ENCODE measurements at places on chromosomes 2 and 18. TPM values are rescaled to one million over a fixed set of nuclear protein-coding genes. Genes with fewer than 3 reads are reported as not detected.

Gene UGT1A3
- 0.16 TPM for total RNA-seq

Gene MPPE1
- total RNA-seq, result 30.1 TPM

Gene CCDC68
- total RNA-seq, result 2.4 TPM

Gene ZSWIM2
- total RNA-seq, result not detected

DNA sequence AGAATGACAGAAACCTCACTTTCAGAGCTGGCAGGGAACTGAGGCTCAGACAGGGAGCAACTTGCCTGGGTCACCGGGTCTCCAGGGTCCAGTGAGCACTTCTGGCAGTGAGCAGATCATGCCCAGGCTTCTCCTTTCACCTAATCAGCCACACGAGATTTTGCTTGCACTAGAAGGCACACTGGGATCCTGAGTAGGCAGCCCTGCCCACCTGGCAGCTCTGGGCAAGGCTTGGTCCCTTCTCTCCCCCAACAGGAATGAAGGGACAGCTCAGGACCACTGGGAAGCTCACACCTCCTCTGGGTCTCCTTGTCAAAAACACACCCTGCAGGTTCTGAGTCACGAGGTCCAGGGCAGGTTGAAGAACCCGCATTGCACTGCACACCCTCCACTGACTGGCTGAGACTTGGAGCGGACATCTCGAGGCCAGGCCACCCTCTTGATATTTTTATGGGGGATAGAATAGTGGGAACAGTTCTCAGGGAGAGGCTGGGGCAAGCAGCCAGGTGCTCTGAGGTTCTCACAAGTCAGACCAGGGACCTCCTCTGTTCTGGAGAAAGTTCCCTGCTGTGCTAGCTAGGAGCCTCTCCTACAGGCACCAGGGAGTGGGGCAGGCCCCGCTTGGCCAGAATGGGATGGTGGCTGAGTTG, 5.7 kb downstream of the MAL start:
- H3K4me1 ChIP-seq, result peaks cover 2% of the 10 kb centered on the region
- no peak overlapping the region for H3K27ac ChIP-seq
- DNase-seq, result no peak
- no peaks in the 10 kb centered on the region for H3K36me3 ChIP-seq
- H3K4me3 ChIP-seq, result no peak overlapping the region

- H3K27me3 ChIP-seq, result no peaks in the 10 kb centered on the region
- no peaks in the 10 kb centered on the region for H3K4me1 ChIP-seq
- no peaks in the 10 kb centered on the region for H3K36me3 ChIP-seq
- no peak overlapping the region for H3K27ac ChIP-seq
Observed at GRCh38 chr2:113060396-113060795, 1.4 kb downstream of the IL36RN start.

GRCh38 chr2:11771971-11772615, 25.7 kb downstream of the LPIN1 start:
- no peak overlapping the region for H3K27ac ChIP-seq
- no peak overlapping the region for H3K4me3 ChIP-seq
- H3K36me3 ChIP-seq, result peaks cover 71% of the 10 kb centered on the region
- no peak for DNase-seq

- H3K36me3 ChIP-seq, result no peaks in the 10 kb centered on the region
- H3K27me3 ChIP-seq, result no peaks in the 10 kb centered on the region
- no peak overlapping the region for H3K27ac ChIP-seq
- DNase-seq, result no peak
- no peaks in the 10 kb centered on the region for H3K4me1 ChIP-seq
Observed at GRCh38 chr2:138123741-138124140, 159.5 kb downstream of the HNMT start.

GRCh38 chr2:221293949-221294742, 278.0 kb downstream of the EPHA4 start:
- no peaks in the 10 kb centered on the region for H3K36me3 ChIP-seq
- no peak overlapping the region for H3K27ac ChIP-seq
- DNase-seq, result no peak
- no peaks in the 10 kb centered on the region for H3K4me1 ChIP-seq
- H3K4me3 ChIP-seq, result no peak overlapping the region
- no peaks in the 10 kb centered on the region for H3K27me3 ChIP-seq

DNA sequence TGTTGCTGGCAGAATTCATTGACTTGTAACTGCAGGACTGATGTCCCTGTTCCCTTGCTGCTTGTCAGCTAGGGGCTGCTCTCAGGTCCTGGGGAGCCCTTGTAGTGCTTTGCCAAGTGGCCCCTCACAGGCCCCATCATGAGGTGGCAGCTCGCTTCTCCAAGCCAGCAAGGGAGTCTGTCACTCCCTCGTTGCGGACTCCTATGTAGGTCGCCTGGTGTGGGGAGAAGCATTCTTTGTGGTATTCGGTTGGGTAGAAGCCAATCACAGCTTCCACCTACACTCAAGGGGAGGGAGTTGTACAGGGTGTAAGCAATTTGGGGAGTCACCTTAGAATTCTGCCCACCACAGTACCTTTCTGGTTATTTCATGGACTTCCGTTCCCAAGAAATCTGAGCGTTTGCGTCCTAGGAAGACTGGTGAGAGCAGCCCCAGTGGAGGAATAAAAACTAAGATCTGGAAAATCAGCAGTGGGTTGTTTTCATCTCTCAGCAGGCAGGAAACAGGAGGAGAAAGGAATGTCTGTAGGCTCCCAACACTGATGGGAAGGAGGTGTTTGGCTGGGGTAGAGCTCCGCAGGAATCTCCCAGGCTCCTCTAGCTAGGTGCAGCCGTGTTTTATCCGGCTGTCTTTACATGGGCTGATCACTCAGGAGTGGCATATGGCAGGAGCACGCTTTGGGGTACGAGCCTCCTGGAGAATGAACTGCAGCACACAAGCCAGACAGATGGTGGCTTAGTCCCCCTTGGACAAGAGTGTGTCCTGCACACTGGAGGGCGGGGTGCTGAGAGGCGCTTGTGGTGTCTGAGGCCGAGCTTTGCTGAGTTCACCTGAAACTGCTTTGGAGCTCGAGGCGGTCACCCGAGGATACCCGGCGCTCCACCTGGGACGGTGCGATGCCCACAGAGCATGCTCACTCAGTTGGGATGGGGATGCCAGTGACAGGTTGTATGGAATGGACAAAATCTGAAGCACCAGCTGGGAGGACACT, 58.3 kb downstream of the LDLRAD4 start:
- no peaks in the 10 kb centered on the region for H3K36me3 ChIP-seq
- H3K27ac ChIP-seq, result no peak overlapping the region
- DNase-seq, result no peak
- no peaks in the 10 kb centered on the region for H3K4me1 ChIP-seq

DNA sequence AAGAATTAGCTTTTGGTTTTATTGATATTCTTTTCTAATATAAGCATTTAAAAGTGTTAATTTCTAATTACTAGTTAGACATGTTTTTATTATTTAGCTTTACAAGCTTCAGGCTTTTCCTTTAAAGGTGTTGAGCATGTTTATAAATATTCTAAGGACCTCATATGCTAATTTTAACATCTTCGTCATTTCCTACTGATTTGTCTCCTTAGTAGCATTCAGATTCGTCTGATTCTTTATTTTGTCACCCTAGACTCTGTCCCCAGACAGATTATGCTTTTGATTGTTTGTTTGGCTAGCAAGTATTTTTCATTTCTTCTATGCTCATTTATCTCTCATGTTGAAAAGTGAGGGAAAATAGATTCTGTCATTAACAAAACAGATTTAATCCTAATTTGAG, 51.7 kb downstream of the EIF5B start:
- no peaks in the 10 kb centered on the region for H3K27me3 ChIP-seq
- H3K27ac ChIP-seq, result peak overlapping the region; percentile 60
- no peak overlapping the region for H3K4me3 ChIP-seq
- H3K4me1 ChIP-seq, result peaks cover 16% of the 10 kb centered on the region

- H3K4me3 ChIP-seq, result no peak overlapping the region
- H3K4me1 ChIP-seq, result no peaks in the 10 kb centered on the region
- no peak for DNase-seq
Observed at GRCh38 chr2:67783026-67783425, 279.8 kb downstream of the C1D start.

GRCh38 chr18:3075491-3075890, 62.5 kb upstream of the LPIN2 start:
- DNase-seq, result no peak
- H3K4me3 ChIP-seq, result no peak overlapping the region
- no peak overlapping the region for H3K27ac ChIP-seq
- no peaks in the 10 kb centered on the region for H3K4me1 ChIP-seq

DNA sequence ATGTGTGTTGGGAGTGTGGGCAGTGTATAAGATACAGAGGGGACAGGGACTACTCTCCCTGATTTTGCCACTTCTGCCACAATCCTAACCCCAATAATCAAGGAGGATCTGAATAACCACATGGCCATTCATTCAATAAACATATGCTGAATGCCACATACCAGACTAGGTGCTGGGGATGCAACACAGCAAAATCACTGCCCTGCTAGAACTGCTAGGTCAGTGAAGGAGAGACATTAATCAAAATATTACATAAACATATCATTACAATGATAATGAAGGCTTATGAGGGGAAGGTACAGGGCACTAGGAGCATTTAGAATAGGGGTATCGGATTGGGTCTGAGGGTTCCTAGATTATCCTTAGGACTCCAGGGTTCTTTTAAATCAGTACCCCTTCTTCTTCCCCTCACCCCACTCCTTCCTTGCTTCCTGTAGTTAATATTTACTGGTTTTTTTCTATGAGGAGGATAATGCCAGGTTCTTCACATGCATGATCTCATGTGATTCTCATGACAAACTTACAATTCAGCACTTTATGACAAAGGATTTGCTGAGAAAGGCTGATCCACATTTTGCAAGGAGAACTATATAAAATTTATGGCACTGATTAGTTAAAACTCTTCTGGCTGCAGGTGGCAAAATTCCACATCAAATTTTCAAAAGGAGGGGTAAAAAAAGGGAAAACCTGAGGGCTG, 56.4 kb upstream of the PCBP1 start:
- H3K4me3 ChIP-seq, result no peak overlapping the region
- no peak for DNase-seq
- H3K27ac ChIP-seq, result peak overlapping the region; percentile 68
- peaks cover 31% of the 10 kb centered on the region for H3K4me1 ChIP-seq

- peaks cover 43% of the 10 kb centered on the region for H3K36me3 ChIP-seq
- peak overlapping the region; percentile 78 for H3K27ac ChIP-seq
- H3K27me3 ChIP-seq, result no peaks in the 10 kb centered on the region
- peak overlapping the region; percentile 89 for H3K4me3 ChIP-seq
- DNase-seq, result no peak
- H3K4me1 ChIP-seq, result peaks cover 51% of the 10 kb centered on the region
Observed at GRCh38 chr2:218271487-218271797, 1.1 kb downstream of the PNKD start.

DNA sequence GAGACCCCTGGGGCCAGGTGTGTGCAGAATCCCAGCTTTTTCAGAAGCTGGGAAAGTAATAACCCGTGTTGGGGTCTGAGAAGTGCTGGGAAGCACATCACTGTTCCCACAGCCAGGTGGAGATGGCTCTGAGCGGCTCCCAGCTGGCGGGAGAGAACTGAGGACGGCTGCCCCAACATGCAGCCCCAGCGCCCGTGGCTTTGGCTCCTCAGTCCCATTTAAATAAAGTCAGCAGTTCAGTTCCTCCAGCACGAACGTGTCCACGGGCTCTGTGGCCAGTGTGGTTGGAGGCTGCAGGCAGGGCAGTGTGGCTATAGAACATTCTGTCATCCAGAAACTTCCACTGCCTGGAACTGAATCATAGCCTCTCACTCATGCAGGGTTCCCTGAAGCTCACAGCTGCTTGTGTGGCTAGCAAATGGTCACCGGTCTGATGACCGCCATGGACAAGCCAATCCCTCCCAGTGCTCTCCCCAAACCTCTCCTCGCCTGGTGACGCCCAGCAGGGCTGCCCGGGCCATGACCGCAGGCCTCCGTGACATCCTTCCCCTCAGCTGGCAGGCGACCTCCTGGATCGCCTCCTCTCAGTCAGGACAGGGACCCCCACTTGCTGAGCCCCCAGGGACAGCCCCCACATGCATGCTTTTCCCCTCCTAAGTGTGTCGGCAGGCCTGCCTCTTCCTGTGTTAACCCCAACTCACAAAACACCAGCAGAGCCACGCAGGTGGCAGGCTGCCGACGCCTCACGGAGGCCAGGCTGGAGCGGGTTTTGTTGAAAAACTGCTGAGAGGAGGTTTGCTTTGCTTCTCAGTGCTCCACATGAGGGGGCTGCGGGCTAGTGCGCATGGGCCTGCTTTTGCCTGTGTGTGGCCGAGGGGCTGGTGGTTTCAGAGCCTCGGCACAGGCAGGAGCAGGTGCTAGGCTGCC, 1.3 kb downstream of the RTP5 start:
- no peak overlapping the region for H3K4me3 ChIP-seq
- peaks cover under 1% of the 10 kb centered on the region for H3K27me3 ChIP-seq
- no peak for DNase-seq

DNA sequence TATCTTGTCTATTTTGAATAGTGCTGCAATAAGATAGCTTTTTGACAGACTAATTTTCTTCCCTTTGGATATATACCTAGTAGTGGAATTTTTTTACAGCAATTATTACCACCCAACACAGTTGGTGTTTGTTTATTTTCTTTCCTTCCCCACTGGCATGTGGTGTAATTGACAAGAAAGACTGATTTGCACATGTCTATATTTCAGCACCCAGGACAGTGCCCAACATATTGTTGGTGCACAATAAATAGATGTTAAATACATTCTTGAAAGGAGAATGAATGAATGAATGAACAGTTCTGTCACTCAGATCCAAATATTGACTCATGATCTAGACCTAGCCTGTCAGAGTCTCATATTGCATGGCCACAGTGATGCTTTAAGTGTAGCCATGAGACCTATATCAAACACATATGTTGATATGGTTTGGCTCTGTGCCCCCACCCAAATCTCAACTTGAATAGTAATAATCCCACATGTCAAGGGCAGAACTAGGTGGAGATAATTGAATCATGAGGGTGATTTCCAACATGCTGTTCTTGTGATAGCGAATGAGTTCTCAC, 538.2 kb downstream of the NYAP2 start:
- no peaks in the 10 kb centered on the region for H3K4me1 ChIP-seq
- DNase-seq, result no peak
- no peak overlapping the region for H3K4me3 ChIP-seq
- no peak overlapping the region for H3K27ac ChIP-seq
- H3K27me3 ChIP-seq, result no peaks in the 10 kb centered on the region

DNA sequence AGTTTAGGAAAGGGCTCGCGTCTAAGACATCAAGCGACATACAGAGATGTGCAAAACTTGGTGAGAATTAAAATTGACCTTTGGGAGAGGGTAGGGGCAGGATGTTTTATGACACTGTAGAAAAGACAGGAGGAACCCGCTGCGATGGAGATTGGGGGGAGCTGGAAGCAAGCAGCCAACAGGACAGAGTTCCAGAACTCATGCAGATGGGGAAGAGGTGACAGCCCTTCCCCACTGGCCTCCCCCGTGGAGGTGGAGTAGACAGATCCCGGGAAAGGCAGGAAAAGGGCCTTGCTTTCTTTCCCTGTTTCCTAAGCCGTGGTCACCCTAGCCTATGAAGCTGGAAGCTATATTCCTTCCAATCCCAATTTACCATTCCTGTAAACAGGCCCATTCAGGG, 39.1 kb downstream of the ANO7 start:
- H3K4me3 ChIP-seq, result no peak overlapping the region
- H3K27ac ChIP-seq, result no peak overlapping the region
- peaks cover 68% of the 10 kb centered on the region for H3K36me3 ChIP-seq
- no peak for DNase-seq

- DNase-seq, result no peak
- no peak overlapping the region for H3K4me3 ChIP-seq
- H3K4me1 ChIP-seq, result no peaks in the 10 kb centered on the region
- H3K27ac ChIP-seq, result no peak overlapping the region
- no peaks in the 10 kb centered on the region for H3K27me3 ChIP-seq
- no peaks in the 10 kb centered on the region for H3K36me3 ChIP-seq
Observed at GRCh38 chr2:30964334-30965005, 157.2 kb upstream of the CAPN13 start.

- H3K4me1 ChIP-seq, result peaks cover 8% of the 10 kb centered on the region
- no peaks in the 10 kb centered on the region for H3K27me3 ChIP-seq
- no peak overlapping the region for H3K27ac ChIP-seq
- H3K36me3 ChIP-seq, result peaks cover 26% of the 10 kb centered on the region
- H3K4me3 ChIP-seq, result no peak overlapping the region
Observed at GRCh38 chr18:79692886-79693285, 13.3 kb downstream of the CTDP1 start.
